ENCODE measurements at places on chromosomes 6 and 20. TPM values are rescaled to one million over a fixed set of nuclear protein-coding genes. Genes with fewer than 3 reads are reported as not detected.

Gene BCAS4
- total RNA-seq, result 21.4 TPM

Gene NNAT
- 66.8 TPM for total RNA-seq

Gene FHL5
- total RNA-seq, result not detected

Gene CPNE1
- 294 TPM for total RNA-seq

Gene KHDC1L
- not detected for total RNA-seq

Gene PRR18
- 0.23 TPM for total RNA-seq

Gene PROCR
- total RNA-seq, result 21.3 TPM

Gene FKBP1C
- 0.74 TPM for total RNA-seq

Gene TCP11
- not detected for total RNA-seq

- H3K27me3 ChIP-seq, result no peaks in the 10 kb centered on the region
- no peaks in the 10 kb centered on the region for H3K4me1 ChIP-seq
- H3K27ac ChIP-seq, result no peak overlapping the region
- no peak for DNase-seq
- no peaks in the 10 kb centered on the region for H3K36me3 ChIP-seq
- H3K4me3 ChIP-seq, result no peak overlapping the region
These were observed 23.1 kb downstream of the ALDH5A1 start for GRCh38 chr6:24517659-24518543.

GRCh38 chr6:134495890-134496248, 178.0 kb upstream of the SGK1 start:
- no peaks in the 10 kb centered on the region for H3K4me1 ChIP-seq
- H3K4me3 ChIP-seq, result no peak overlapping the region
- H3K27ac ChIP-seq, result no peak overlapping the region
- no peaks in the 10 kb centered on the region for H3K36me3 ChIP-seq
- DNase-seq, result no peak

DNA sequence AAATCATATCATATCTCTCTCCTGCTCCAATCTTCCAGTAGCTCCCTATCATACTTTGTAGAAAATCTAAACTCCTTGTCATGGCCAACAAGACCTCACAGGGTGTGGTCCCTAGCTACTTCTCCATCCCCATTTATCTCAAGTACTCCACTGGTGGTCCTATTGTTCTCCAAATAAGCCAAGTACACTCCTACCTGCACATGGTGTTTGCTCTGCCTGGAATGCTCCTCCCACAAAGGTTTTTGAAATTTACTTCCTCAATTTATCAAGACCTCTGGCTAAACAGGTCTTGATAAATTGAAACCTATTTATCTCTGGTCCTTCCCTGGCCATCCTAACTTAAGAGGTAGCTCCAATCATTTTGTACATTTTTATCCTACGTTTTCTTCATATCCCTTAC, 12.1 kb downstream of the TMX4 start:
- H3K4me3 ChIP-seq, result no peak overlapping the region
- no peak for DNase-seq
- no peaks in the 10 kb centered on the region for H3K36me3 ChIP-seq

GRCh38 chr6:141705431-141705830, 427.3 kb upstream of the GJE1 start:
- no peak overlapping the region for H3K4me3 ChIP-seq
- H3K27me3 ChIP-seq, result no peaks in the 10 kb centered on the region
- H3K36me3 ChIP-seq, result no peaks in the 10 kb centered on the region
- no peak overlapping the region for H3K27ac ChIP-seq
- no peaks in the 10 kb centered on the region for H3K4me1 ChIP-seq

GRCh38 chr20:45507011-45507820, 8.2 kb downstream of the SPINT3 start:
- H3K27ac ChIP-seq, result no peak overlapping the region
- H3K4me1 ChIP-seq, result no peaks in the 10 kb centered on the region
- no peak for DNase-seq
- H3K4me3 ChIP-seq, result no peak overlapping the region
- H3K36me3 ChIP-seq, result no peaks in the 10 kb centered on the region

- DNase-seq, result no peak
- peaks cover 2% of the 10 kb centered on the region for H3K4me1 ChIP-seq
- H3K4me3 ChIP-seq, result no peak overlapping the region
- no peaks in the 10 kb centered on the region for H3K36me3 ChIP-seq
- no peaks in the 10 kb centered on the region for H3K27me3 ChIP-seq
These were observed 91.7 kb downstream of the CD24 start for GRCh38 chr6:106882601-106883518.

DNA sequence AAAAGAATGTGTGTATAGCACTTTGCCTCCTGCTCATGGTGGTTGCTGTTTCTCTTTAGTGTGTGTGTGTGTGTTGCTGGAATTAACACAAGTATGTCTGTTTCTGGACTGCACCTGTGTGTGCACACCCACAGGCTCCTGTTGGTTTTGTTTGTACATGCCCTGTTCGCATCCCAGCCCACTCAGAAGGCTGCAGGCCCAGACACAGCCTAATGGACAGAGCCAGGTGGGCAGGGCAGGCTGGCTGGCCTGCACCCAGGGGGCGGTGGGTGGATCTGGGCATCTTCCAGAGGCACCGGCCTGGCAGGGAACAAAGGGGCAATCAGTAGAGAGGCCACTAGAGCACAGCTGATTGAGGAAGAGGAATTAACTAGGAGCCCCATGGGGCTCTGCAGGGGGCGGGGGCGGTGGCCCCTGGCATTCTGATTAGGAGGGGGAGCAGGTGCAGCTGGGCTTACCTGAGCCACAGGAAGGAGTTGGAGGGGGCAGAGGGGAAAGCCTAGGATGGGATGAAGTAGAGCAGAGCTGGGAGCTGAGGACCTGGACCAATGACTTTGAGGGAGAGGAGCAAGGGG, 21.9 kb downstream of the CD40 start:
- H3K4me3 ChIP-seq, result no peak overlapping the region
- DNase-seq, result no peak
- H3K27ac ChIP-seq, result no peak overlapping the region
- H3K4me1 ChIP-seq, result peaks cover 18% of the 10 kb centered on the region

DNA sequence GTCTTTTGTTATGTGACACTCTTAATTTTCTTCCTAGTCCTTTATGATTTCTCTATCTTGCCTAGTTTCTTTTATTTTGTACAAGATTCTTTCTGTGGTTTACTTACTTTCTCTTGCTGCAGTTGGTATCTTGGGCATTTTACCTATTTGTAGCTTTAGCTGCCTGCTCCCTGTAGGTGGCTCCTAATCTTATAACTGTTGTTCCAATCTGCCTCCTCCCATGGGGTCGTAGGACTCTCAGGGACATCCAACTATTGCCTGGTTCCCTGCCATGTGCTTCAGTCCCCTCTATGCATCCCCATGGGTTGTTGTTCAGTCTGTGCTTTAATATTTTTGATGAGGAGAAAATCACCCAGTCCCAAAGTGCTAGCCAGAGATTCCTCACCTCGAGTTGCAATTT, 31.4 kb downstream of the RIN2 start:
- DNase-seq, result no peak
- H3K4me3 ChIP-seq, result no peak overlapping the region
- H3K27ac ChIP-seq, result no peak overlapping the region
- peaks cover 5% of the 10 kb centered on the region for H3K4me1 ChIP-seq
- H3K36me3 ChIP-seq, result no peaks in the 10 kb centered on the region
- H3K27me3 ChIP-seq, result no peaks in the 10 kb centered on the region

DNA sequence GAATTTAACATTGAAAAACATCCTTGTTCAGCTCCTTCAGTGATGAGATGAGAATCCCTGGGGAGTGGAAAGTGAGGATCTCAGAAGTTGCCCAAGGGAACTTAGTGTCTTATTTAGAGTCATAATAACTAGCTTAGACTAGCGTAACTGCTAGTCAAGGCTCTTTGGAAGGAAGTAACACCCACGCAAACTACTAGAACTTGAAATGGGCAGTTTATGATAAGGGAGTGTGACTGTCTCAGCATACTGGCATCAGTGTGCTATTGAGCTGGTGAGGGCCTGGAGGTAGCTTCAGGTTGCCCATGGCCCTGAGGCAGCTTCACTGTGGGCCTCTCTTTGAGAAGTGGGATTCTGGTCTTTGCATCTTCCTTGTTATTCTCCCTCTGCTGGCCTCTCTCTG, 40.1 kb downstream of the SLX4IP start:
- no peaks in the 10 kb centered on the region for H3K36me3 ChIP-seq
- H3K27ac ChIP-seq, result no peak overlapping the region
- DNase-seq, result no peak
- peaks cover 7% of the 10 kb centered on the region for H3K4me1 ChIP-seq

GRCh38 chr6:71473926-71474325, 185.3 kb downstream of the OGFRL1 start:
- H3K4me3 ChIP-seq, result no peak overlapping the region
- H3K36me3 ChIP-seq, result no peaks in the 10 kb centered on the region
- DNase-seq, result no peak

- no peaks in the 10 kb centered on the region for H3K27me3 ChIP-seq
- peak; percentile 84 for DNase-seq
- H3K27ac ChIP-seq, result peak overlapping the region; percentile 81
- H3K36me3 ChIP-seq, result no peaks in the 10 kb centered on the region
These were observed 101.5 kb downstream of the NOL4L start for GRCh38 chr20:32483351-32484224.

- H3K4me1 ChIP-seq, result peaks cover 24% of the 10 kb centered on the region
- no peak for DNase-seq
- H3K36me3 ChIP-seq, result no peaks in the 10 kb centered on the region
- H3K4me3 ChIP-seq, result no peak overlapping the region
- no peaks in the 10 kb centered on the region for H3K27me3 ChIP-seq
These were observed 49.3 kb downstream of the RALY start for GRCh38 chr20:34043025-34043424.

GRCh38 chr6:165726965-165727381, 63.9 kb upstream of the PDE10A start:
- no peaks in the 10 kb centered on the region for H3K36me3 ChIP-seq
- H3K4me1 ChIP-seq, result peaks cover 3% of the 10 kb centered on the region
- no peak overlapping the region for H3K27ac ChIP-seq
- no peak overlapping the region for H3K4me3 ChIP-seq

DNA sequence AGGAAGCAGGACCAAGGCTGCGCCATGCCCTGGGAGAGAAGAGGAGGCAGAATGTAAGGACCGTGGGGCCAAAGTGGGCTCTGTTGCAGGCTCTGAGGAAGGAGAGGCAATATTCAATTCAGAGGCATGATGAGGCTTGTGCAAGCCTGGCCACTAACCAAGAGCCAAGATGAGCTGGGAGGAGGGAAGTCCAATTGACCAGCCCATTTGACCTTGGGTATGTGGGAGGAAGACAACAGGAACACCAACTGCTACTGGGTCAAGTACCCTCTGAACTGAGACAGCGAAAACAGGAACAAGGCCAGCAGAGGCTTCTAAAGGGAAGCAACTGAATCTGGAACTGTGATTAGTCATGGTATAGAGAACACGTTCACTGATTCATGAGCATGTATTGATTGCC, 779.6 kb downstream of the MAFB start:
- peaks cover 1% of the 10 kb centered on the region for H3K27me3 ChIP-seq
- H3K27ac ChIP-seq, result no peak overlapping the region
- no peak overlapping the region for H3K4me3 ChIP-seq

GRCh38 chr6:13014504-13015378, 298.2 kb downstream of the PHACTR1 start:
- H3K27ac ChIP-seq, result no peak overlapping the region
- peak overlapping the region; percentile 74 for H3K4me3 ChIP-seq
- DNase-seq, result no peak
- peaks cover 37% of the 10 kb centered on the region for H3K27me3 ChIP-seq
- H3K36me3 ChIP-seq, result no peaks in the 10 kb centered on the region
- H3K4me1 ChIP-seq, result peaks cover 10% of the 10 kb centered on the region

DNA sequence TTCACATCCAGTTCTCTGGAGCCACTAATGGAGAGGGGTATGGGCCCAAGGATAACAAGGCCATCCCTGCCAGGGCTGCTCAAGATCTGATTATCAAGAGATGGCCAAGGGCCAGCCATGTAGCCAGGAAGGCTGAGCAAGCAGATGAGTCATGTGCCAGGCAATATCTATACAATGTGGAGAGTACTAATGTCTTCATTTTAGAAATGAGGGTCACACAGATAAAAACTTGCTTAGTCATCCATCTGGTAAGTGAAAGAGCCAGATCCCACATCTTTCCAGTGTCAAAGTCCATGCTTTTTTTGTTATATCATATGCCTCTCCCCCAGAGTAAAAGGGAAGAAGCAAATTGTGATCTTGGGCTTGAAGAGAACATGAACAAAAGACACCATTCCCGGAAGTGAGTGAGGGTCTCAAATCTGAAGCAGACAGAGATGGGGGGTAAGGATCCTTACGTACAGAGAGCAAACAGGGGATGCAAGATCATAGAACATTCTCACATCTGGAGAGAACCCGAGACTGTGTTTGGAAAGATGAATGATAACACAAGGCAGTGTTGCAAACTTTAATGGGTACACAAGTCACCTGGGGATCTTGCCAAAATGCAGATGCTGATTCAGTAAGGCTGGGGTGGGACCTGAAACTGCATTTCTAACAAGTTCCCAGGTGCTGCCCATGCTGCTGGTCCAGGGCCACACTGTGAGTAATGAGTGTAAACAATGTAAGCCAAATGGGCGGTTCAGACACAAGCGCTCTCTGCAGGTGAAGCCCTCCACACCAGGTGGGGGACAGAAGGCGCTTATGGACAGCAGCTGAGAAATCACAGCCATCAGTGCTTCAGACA, 20.0 kb upstream of the GSTA3 start:
- H3K27me3 ChIP-seq, result no peaks in the 10 kb centered on the region
- H3K4me1 ChIP-seq, result peaks cover 2% of the 10 kb centered on the region
- H3K36me3 ChIP-seq, result no peaks in the 10 kb centered on the region
- H3K27ac ChIP-seq, result no peak overlapping the region

DNA sequence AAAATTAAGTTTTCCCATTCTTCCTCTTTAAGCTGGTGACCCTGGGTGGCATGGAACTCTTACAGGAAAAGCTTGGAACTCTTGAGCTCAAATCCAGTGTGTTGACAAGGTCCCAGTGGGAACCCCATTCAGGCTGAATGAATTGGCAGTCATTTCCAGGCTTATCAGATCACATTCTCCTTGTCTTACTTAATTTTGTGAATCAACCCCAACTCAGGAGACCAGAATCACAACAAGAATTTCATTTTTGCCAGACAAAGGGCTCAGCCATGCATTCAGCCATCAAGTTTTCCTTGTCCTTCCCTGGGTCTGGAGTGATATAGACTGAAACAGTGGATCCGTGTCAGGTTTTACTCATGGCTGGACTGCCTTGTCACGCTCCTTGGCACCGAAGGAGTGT, 92.1 kb upstream of the EEF1E1 start:
- DNase-seq, result no peak
- no peak overlapping the region for H3K4me3 ChIP-seq
- no peaks in the 10 kb centered on the region for H3K27me3 ChIP-seq
- no peaks in the 10 kb centered on the region for H3K36me3 ChIP-seq
- no peak overlapping the region for H3K27ac ChIP-seq

DNA sequence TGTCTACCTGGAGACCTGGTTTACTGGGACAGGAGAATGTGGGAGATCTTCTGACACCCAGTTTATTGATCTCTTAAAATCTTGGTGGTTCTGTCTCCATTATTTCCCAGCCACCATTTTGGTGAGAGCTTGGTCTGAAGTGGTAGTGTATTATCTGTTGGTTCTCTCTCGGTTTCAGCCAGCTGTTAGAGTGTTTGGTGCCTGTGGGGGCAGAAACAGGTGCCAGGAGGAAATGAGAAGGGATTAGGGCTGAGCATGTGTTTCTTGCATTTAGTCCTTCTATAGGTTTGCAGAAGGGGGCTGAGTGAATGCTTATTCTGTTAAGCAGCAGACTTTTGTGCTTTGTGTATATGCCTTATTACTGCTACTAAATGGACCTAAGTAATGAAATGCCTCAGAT, 9.6 kb downstream of the JARID2 start:
- H3K4me1 ChIP-seq, result peaks cover 19% of the 10 kb centered on the region
- H3K4me3 ChIP-seq, result peak overlapping the region; percentile 12
- no peak overlapping the region for H3K27ac ChIP-seq
- no peaks in the 10 kb centered on the region for H3K27me3 ChIP-seq
